ENCODE measurements at places on chromosomes 1 and 21.

DNA sequence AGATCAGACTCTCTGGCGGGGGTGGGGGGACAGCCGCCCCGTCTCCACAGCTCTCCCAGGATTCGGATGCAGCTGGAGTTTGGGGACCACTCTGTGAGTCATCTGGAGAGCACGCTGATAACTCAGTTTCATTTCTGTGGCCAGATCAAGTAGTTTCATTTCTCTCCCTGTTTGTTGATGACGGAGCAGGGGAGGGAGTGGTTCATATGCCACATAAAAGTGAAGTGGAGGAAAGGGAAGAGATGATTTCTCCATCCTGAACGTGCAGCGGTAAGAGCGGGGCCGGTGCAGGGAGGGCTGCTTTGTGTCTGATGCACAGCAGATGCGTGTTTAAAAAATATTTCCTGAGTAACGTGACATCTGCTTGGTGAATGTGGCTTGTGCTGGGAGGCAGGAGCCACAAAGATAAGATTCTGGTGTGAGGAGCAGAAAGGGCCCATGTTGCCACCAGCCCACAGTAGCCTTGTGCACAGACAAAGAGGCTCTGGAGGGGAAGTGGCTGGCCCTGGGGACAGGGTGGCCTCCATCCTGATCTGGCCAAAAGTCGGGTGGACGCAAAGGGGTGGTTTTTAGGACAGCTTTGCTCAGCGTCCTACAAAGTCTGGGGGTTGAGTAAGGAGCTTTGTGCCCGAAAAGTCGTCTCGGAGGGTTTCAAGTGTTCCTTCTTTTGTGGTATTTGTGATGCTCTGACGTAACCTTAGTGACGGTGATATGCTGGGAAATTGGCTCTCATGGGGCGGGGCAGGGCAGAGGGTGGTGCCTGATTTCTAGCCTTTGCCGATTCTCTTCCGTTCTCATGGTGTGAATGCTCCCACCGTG is at the start of gene MX2:
Gene MX2, plus strand, starts transcription at position 242 of the 819 bp plus-strand sequence. CDS start 14,880 bp downstream, outside the sequence.
- peak; percentile 74 for DNase-seq

DNA sequence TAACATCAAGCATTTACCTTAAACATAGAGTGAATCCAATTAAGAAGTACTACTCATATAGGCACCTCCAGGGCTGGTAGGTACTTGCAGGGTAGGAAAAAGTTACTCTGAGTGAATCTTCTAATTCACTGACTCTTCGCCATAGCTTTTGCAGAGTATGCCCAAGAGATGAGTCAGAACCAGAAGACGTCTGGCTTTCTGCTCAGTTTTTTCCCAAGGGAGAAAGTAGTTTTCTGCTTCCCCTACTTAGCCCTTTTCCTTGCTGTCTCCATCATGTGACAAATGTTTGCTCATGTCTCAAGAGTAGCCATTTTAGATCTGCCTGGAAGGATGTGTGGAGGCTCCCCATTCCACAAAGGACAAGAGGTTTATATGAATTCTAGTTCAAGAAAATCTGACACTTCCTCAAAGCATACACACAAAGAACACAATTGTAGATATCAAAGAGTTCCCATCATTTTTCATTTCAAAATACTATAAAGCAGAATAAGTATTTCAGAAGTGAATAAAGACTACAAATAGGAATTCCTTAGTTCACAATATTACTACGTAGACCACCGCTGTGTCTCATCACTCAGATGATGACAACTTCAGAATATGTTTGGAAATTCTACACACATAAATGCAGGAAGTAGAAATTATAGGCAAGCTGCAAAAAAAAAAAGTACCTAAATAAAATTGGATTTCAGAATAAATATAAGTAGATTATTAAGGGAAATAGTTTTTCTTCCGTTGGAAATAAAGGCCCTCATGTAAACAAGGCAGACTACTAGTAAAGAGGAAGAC is 98.5 kb downstream of the ASH1L start:
- no peak for DNase-seq

DNA sequence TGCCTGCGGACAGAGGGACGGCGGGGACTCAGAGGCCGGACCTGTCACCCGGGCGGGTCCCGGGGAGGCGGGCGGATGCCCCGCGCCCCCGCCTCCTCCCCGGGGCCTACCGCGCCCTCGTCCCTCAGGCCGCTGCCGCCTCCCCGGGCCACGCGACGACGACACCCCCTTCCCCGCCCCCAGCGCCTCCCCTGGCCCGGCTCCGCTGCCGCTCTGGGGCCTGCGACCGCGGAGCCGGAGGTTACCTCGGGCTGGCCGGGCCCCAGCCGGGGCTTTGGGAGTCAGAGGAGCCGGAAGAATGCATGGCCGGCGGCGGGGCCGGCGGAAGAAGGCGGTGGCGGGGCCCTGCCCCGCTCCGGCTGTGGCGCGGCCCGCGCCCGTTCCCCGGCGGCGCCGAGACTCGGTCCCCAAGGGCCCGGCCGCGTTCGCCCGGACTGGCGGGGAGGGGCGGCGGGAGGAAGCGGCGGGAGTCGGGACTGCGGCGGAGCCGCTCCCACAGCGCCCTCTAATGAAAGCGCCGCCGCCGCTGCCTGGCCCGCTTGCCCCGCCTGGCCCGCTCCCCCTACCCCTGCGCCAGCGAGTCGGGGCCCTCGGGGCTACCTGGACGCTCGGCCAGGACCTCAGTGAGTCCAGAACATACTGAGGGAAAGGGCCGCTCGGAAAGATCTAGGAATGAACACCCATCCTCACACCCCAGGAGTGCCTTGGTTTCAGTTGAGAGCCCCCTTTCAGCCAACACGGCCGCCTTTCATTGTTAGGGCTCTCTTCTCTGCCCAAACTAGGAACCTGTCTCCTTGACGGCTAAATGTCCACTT is at the start of gene LPGAT1:
Gene LPGAT1, minus strand, starts transcription at position 436 of the 815 bp plus-strand sequence. CDS start 1,467 bp downstream, outside the sequence.
- peak; percentile 69 for DNase-seq

DNA sequence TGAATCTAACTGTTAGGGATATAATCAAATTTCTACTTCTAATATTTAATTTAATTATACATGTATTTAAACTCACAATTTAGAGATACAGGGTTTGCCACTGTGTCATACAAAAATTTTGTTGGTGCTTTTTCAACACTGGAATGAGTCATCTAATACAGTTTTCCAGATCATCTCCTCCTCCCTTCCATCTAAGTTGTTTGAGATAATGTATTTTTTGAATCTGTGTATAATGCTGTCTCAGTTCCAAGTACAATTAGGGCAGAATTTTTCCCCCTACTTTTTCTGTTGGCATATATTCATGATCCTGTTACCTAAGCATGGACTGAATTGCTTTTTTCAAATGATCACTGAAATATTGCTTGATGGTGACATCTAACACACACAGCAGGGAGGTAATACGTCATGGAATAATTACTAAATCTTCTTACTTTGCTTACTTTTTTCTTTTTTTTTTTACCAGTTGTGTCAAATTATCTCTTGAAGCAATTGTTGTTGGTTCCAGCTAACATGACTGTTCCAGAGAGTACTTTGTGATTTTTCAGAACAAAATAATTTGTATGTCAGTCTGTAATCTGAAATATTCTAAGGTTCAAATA is 146.0 kb downstream of the MAGI3 start:
- no peak for DNase-seq

- DNase-seq: no peak
Observed at GRCh38 chr1:220642285-220642684, 47.9 kb upstream of the C1orf115 start.

DNA sequence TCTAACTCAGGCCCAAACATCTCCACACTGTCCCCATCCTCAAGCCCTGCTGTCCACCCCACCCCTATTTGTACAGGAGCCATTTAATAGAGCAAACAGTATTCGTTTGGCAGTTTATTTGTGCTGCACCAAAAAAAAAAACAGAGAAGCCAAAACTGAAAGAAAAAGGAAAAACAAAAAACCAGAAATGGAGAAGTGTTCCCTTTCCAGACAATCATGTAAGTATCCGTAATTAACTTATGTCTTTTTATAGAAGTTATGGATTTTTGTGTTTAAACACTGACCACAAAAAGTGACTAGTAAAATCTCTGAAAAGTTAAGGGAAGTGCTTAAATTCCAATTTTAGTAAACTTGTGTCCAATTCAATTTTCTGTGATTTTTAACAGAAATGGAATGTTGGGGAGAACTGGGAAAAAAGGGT is 40.4 kb upstream of the ZBTB18 start:
- DNase-seq: no peak

GRCh38 chr1:38173848-38174247 is 127.3 kb upstream of the POU3F1 start:
- no peak for DNase-seq

DNA sequence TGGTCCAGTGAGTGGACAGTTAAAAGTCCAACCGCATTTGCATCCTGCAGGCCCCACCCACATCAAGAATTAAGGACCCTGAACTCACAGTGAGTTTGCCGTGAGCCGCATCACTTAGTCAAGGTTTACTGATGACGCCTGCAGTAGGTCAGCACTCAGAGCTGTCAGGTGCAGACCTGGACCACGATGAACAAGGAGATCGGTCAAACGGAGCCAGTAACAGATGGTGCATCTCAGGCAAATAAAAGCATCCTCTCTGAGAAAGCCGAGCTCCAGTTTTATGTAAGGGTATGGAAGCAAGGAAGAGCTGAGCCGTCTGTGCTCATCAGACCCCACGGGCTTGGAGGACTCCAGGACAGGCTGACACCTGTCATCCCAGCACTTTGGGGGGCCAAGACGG is 4.5 kb downstream of the PRDM15 start:
- DNase-seq: no peak

GRCh38 chr1:95085376-95085775 is 12.6 kb upstream of the ALG14 start:
- DNase-seq: no peak

- no peak for DNase-seq
Observed at GRCh38 chr1:199639453-199639852, 388.1 kb upstream of the NR5A2 start.

DNA sequence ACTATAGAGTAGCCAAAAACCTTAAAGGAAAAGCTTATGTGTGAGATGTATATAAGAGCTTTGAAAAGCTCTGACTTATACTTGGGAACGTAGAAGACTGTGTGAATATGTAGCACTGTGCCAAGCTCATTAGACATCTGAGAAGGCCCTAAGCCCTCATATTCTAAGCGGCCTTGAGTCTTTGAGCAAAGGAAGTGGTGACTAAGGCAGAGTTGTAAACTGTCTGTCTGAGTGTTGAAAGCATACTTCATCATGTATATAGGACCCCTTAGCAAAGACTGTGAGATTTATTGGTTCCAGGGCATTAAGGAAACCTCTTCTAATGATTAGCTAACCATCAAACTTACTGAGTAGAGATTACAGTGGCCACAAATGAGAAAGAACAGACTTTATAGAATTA is 153.3 kb upstream of the LYPLAL1 start:
- DNase-seq: no peak

DNA sequence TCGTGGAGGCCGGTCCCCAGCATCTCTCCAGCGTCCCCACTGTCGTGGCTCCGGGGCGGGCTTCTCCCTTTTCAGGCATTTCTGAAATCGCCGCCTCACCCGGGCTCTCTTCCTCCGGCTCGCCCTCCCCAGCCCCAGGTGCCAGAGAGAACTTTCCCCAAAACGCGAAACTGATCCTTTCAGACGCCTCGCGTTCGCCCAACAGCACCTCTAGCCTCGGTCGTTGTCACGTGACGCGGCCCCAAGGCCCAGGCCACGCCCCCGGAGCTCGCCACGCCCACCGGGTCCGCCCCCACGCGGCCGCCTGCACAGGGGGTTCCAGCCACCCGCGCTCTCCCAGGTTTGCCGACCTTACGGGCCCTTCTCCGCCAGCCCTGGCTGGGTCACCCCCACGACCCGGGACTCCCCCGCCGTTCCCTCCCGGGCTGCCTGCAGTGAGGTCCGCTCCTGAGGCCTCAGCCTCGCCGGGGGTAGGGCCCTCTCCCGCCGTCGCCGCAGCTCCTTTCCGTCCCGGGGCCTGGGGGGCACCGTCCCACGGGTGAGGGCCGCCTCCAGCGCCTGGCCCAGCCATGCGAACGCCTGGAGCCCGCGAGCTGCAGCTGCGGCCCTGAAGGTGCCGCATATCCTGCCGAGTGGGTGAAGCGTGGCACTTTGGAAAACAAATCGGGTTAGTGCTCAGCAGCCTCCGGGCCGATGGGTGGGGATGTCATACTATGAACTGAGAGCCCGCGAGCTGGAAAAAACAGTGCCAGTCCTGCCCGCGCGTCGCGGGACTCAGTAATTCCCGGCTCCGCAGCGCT is 21.0 kb downstream of the H3-3A start:
- DNase-seq: peak; percentile 53

DNA sequence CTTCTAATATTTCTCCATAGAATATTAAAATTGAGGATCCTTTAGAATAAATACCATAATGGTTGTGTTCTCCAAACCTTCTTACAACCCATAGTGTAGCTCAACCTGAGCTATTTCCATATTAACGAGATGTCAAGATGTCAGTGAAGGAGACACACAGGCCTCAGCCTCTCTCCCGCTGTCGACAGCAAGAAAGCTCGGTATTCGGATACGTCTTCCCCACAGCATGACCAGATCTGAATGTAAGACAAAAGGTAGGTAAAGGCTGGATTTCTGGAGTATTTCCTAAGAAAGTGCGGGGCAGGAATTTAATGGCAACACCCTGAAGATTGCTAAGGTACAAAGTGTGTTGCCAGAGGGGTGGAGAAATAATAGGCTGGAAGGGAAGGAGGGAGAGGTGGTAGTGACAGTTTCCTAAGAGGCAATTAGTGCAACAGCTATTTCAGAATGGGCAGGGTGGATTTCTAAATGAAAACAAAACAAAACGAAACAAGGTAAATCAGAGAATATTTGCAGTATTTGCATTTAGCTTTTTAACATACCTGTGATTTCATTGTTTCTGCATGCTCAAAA is 1.7 kb downstream of the ADSS2 start:
- DNase-seq: no peak

DNA sequence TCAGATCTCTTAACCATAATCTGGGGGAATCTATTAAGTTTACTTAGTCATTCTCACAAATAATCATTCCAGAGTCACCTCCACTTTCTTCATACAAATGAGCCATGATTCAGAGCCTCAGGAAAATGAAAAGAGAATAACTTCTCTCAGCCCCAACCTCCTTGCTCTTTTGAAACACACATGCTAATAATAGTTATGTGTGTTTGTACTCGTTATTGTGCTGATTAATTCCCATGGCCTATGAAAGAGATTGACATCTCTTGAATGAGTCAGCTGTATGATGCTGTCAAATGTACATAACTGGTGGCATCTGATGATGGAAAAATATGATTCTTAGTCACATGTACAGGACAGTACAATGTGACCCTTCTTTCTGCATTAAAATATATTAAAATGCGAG is 41.5 kb downstream of the DTL start:
- no peak for DNase-seq

- peak; percentile 63 for DNase-seq
Observed at GRCh38 chr1:146032631-146033219, 11.2 kb upstream of the HJV start.

DNA sequence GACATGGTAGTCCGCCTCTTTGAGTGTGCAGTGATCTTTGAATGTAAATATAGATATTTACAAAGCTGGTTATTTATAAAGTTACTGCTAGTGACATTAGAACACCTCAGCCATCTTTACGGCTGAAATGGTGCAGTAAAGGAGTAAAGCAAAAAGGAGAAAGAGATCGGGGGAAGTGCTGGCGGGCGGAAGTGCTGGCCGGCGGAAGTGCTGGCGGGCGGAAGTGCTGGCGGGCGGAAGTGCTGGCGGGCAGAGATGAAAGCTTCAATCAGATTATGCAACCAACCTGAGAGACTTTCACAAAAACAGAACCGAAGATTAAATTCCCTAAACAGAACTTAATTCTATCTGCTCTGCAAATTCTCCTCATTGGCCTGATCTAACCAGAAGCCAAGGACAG is 1.4 kb upstream of the OR14A16 start:
- DNase-seq: no peak

GRCh38 chr1:224592636-224593582 is 23.2 kb upstream of the CNIH3 start:
- peak; percentile 23 for DNase-seq
